ENCODE measurements at places on chromosomes 11 and 22. TPM values are rescaled to one million over a fixed set of nuclear protein-coding genes. Genes with fewer than 3 reads are reported as not detected.

- no peak for DNase-seq
These were observed 110.4 kb upstream of the TIMP3 start for GRCh38 chr22:32691101-32691500.

P2RY2 gene
- 21.6 TPM for total RNA-seq

DNA sequence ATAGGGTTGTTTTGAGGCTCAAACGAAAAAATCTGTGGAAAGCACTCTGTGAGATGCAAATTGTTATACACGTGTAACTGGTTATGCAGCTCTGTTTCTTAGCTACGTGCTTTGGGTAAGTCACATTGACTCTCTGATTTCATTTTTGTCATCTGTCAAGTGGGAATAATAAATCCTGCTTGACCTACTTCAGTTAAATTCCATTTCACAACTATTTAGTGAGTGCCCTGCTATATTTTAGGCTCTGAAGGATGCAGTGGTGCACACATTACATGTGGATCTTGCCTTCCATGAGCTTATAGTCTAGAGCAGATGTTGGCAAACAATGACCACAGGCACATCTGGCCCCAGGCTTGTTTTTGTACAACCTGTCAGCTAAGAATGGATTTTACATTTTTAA lies 133.6 kb upstream of the PLET1 start:
- DNase-seq = no peak

DNA sequence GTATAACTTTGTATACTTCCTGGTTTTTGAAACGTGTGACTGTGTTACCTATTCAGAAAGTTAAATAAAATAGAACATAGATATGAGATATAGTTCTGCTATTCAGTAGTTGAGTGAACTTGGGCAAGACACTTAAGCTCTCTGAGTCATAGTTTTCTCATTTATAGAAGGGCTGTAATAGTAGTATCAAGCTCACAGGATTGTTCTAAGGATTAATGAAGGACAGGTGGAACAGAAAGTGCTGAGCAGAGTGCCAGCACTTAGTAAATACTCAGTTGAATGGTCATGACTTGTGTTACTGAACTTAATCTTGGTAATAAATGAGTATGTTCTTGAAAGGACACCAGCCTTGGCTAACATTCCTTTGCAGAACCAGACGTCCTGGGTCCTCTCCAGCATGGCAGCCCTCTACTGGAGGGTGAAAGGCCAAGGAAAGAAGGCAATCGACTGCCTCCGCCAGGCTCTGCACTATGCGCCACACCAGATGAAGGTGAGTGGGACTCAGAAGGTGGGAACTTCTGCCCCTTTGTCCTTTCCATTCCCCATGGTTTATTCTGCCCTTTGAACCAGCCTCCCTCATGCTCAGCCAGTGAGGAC lies 131.2 kb downstream of the TTC17 start:
- no peak for DNase-seq

- no peak for DNase-seq
These were observed 161.1 kb upstream of the CADM1 start for GRCh38 chr11:115665175-115665821.

MMP26 gene
- total RNA-seq = not detected

- DNase-seq = no peak
These were observed 1.6 kb downstream of the FGF19 start for GRCh38 chr11:69702239-69702691.

DNA sequence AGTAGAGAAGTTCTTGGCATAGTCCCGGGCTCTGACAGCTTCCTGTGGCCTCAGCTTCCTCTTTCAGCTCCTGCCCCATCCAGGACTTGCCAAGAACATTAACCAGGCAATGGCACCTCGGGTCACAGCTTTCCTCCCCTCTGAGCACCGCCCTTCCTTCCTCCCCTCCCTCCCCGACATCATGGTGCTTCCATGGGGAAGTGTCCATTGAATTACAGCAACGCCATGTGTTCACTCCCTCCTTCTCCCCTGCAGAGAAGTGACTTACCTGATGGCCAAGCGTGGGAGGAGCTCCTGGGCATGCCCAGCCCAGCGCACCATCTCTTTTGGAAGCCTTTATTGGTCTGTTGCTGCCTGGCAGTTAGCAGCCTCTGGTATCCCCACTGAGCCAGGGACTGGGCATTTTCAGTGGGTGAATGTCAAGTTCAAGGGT lies 25.8 kb upstream of the DAGLA start:
- DNase-seq = no peak

DNA sequence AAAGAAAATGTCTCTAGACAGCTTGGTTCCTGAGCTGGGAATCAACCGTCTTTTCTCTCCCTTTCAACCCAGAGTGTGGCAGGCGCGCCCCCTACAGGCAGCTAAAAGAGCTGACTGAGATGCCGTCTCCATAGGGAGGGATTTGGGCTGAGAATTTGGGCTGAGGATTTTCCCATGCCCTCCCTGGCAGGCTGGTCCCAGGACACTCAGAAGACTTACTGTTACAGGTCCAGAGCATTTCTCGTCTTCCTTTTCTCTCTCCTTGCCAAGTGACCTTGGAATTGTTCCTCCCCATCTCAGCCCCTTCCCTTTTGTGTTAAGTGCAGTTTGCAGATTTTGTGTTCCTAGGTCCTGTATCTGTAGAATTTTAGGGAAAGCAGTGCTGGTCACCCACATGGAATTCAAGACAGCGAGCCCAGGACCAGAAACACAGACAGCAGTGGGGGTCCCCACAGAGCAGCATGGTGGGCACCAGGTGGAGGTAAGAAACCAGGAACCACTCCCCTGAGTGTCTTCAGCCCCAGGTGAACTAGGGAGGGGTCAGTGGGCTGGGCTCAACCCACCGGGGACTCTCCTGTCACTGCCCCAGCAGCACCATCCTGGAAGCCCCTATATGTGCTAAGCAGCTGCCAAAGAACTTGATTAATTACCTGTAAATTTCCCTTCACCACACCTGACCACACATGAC lies 9.9 kb upstream of the IGLL5 start:
- DNase-seq = peak; percentile 17

CNGA4 gene
- total RNA-seq = 0.35 TPM

OR8G1 gene
- not detected for total RNA-seq

GRCh38 chr22:47806894-47807293 lies 1044.4 kb downstream of the TBC1D22A start:
- DNase-seq = no peak

DNA sequence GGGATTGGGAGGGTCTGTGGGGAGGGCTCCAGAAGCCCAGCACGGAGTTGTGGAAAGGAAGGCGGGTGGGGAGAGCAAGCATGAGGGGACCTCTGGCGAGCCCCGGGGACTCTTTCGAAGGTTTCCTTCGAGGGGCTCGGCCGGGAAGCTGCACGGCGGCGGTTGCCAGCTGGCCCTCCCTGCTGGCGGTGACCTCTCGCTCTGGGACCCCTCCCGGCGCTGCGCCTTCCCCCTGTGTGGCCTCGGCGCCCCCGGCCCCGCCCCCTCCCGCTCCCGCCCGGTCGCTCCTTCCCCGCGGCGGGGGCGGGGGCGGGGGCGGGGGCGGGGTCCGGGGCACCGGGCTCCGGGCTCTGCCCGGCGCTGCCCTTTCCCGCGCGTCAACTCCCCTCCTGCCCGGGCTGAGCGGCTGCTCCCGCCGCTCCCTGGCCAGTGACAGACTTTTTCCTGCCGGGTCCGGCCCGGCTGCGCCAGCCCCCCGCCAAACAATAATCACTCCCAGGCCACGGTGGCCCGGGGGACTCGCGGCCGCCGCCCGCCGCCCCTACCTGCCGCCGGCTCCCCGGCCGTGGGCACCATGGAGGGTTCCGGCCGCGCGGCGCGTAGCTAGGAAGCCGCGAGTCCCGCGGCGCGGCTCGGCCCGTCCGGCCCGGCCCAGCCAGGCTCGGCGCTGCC lies 941 bp downstream of the CLCF1 start:
- no peak for DNase-seq

CALCA gene
- total RNA-seq = not detected

GRCh38 chr22:20590477-20591294 lies 83.3 kb downstream of the MED15 start:
- no peak for DNase-seq

INCENP gene
- total RNA-seq = 15.7 TPM

DGKZ gene
- 80.7 TPM for total RNA-seq

DNA sequence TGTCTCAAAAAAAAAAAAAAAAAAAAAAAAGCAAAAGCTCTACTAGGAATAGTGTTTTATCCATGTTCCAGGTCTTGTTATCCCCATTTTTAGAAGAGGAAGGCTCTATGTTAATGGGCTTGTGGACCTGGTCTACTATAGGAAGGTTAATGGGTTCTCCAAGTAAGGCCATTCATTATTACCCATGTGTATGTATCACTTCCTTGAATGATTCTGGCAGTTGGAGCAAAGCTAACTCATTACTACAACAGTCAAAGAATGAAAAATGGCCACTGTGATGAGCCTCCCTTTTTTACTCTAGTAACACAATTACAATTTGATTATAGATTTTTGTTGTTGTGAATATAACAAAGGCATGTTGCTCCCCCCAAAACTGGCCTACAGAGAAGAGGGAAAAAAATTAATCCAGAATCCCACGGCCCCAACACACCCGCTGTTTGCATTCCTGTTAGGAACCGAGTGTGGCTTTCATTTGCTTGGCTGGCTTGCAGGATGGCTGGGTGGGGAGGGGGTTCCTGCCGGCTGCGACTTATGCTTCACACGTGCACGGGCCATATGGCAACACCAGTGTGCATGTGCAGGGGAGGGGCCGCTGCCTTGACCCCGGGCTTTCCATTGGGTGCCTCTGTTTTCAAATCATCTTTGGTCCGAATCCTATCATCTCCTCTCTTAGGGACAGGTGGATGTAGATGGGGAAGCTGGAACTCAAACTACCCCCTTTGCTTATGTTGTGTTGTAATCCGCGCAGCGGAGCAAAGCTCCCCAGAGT lies 148.8 kb downstream of the HIPK3 start:
- no peak for DNase-seq

DNA sequence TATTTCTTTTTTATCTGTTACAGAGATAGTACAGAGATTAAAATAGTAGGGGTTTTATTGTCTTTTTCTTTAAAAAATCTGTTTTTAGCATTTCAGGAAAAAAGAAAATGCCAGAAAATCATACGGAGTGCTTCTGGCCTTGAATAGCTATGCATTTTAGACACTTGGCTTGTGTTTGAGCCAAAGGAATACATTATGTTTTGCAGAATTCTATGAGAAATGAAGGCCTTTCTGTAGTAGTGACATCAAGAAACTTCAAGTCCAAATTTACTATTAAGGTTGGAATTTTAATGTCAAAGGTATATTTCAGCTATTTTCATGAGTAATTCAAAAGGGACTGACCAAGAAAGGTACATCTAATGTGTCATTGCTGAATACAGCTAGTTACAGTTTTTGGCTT lies 56.3 kb upstream of the DDI1 start:
- DNase-seq = no peak

- peak; percentile 48 for DNase-seq
These were observed 10.4 kb downstream of the NHERF4 start for GRCh38 chr11:119195680-119196079.

- DNase-seq = no peak
These were observed 831 bp upstream of the TMEM135 start for GRCh38 chr11:87036756-87037449.

CCDC188 gene
- 2.8 TPM for total RNA-seq

CDHR5 gene
- not detected for total RNA-seq

DNA sequence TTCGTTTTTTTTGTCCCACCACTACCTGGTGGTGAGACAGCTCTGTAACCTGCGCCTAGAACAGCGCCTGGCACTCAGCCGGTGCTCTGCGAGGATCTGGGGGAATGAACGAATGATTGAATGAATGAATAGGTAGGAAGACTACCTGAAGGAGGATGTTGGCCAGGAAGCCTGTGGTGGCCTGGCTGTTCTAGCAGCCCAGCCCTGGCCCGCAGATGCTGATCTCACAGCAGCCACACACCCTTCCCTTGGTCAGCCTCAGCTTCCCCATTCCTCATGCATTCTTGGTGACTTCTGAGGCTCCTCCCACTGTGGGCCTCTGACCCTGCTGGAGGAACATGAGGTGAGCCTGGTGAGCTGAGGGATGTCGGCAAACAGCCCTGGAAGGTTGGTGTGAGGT lies 3.7 kb downstream of the TRPM5 start:
- no peak for DNase-seq

DNA sequence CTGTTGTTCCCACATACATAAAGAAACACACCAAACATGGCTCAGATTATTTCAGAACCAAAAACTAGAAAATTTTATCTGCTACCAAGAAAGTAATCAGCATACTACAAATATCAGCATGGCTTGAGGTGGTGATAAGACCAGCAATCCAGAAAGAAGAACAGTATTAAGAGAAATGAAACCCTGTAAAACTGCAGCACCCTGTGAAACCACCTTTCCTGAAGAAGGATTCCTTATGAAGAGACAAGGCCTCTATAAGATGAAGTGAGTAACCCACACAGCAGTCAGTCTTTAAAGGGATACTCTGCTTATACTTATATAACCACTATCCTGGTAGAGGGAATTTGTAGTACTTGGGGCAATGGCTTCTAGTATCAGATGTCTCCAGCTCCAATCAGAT lies 49.9 kb downstream of the RSF1 start:
- DNase-seq = no peak

MPPED2 gene
- total RNA-seq = 0.17 TPM

DNA sequence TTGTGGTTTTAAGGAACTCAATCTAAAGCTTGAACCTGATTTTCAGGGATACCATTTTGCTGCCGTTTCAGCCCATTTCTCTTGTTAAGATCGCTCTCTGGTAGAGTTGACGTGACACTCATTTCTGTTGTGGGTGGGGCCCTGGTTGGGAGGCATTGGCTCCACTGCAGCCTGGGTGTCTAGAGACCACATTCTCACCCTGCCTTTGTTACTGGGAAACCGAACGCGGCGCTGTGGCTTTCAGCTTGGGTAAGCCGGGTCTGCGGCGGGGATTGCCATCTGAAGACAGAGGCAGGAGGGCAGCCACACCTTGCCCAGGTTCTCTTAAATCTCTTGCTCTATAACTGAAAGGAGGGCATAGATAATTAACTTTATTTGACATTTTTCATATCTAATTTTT lies 3.2 kb downstream of the EHF start:
- DNase-seq = no peak

- no peak for DNase-seq
These were observed 358.2 kb downstream of the DDX10 start for GRCh38 chr11:109023036-109023435.

- DNase-seq = no peak
These were observed 62.5 kb upstream of the SORL1 start for GRCh38 chr11:121389651-121390050.

LMO1 gene
- total RNA-seq = 0.17 TPM

GRCh38 chr11:108592591-108593213 lies 866 bp downstream of the EXPH5 start:
- DNase-seq = peak; percentile 32

DNA sequence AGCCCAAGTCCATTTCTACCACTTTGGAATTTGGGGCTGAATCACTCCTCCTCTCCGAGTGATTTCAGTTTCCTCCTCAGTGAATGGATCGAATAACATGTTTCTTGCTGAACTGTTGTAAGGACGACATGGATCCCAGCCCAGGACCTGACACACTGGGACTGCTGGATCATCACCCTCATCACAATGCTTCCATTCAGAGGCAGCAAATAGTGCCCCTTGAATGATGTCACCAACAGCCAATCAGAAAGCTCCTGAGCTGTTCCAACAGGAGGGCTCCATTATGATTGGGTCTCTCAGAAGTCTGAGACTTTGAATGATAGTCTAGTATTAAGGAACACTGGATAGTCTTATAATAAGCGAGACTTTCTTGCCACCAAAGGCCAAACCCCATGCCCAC lies 158.9 kb downstream of the MYO18B start:
- no peak for DNase-seq

KCNK4 gene
- not detected for total RNA-seq

RELA gene
- 78.2 TPM for total RNA-seq

P2RX6 gene
- 2.6 TPM for total RNA-seq

- DNase-seq = peak; percentile 54
These were observed 12.5 kb downstream of the OTUB1 start for GRCh38 chr11:63998558-63999348.

GRCh38 chr22:29658176-29658575 lies 54.7 kb downstream of the NF2 start:
- no peak for DNase-seq
